ENCODE measurements at places on chromosomes 4 and X. TPM values are rescaled to one million over a fixed set of nuclear protein-coding genes. Genes with fewer than 3 reads are reported as not detected.

DNA sequence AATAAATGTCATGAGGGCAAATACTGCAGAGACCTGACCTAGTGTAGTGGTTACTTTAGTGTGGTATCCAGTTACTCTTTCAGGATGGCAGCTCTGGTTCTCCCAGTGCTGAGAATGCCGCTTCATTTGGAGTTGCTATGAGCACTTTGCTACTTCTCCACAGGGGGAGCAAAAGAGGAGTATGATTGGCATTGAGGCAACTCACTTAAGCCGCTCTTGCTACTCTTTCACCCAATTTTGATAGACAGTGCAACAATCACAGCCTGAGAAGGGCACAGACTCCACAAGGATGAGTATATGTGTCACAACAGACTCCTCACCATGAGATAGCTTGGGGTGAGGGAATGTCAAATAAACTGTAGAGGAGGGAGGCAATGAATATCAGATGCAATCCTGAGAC, 81.2 kb downstream of the NPY1R start:
- DNase-seq, result no peak

SYN1 gene
- 372 TPM for total RNA-seq

GRCh38 chr4:154743683-154744340, at the start of gene LRAT:
TSS of gene LRAT (plus strand) at chr4:154744000. CDS start at chr4:154744327, 327 bp downstream.
- DNase-seq, result no peak

DNA sequence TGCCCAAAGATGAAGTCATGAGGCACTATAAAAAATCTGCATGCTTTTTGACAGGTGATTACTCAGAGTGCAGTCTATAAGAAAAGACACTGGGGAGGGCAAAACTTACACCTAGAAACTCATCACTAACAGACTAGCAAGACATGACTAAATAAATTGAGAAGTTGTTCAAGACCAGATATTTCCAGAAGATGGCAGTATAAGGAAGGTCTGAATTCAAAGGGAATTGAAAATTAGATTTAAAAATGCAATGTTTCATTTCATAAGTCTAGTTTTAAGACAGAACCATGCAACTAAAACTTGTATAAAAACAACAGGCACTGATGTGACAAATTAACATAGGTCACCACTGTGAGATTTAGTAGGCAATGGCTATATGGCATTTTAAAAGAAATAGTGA, 232.5 kb upstream of the POF1B start:
- DNase-seq, result no peak

DNA sequence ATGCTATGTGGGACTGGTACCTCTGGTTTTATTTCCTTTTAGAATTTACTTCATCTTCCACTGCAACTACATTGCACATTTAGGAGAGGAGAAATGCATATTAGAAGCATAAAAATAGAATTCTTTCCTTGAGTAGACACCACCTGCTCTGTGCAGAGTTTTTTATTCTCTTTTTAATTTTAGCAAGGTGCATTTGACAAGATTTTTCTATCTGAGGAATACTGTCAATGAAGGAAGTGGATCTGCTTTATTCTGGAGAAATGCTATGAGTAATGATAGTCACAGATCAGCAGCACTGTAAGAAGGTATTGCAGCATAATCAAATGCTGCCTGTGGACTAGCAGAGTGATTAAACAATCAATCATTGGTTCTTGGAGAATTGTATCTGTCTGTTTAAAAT, 1038.3 kb downstream of the RAPGEF2 start:
- DNase-seq, result no peak
